Activated CD4-positive, alpha-beta T cell treated with anti-CD3 and anti-CD28 coated beads, Interleukin-2, amount 50 U/mL, for 16 hours (primary cell): ENCODE measurements at places on chromosomes 5 and 9.
A peak's percentile ranks its signal among the peaks of the same experiment; 100 is the strongest.

DNA sequence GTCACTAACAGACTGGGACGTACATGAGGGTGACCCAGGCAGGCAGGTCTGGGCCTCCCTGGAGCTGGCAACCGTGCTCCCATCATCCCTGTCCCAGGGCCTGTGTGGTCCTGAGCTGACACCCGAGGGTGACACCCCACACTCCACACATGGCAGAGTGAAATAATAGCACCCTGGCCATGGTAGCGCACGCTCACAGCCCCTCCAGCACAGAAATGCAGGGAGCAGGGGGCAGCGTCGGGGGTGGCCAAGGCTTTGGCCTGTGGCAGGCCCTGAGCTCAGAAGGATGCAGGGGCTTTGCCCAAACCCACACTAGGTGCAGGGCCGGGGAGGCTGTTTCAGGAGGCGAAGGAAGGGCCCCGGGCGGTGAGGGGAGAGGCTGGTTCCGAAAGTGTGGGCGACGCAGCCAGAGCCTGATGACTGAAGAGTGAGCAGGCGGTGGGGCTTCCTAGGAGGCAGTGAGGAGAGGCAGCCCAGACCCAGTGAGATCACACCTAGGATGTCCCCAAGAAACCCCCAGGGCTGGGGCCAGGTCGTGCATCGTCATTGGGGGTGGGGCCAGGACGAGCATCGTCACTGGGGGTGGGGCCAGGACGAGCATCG lies 12.9 kb downstream of the OR2V2 start:
- peak; percentile 49 for DNase-seq

DNA sequence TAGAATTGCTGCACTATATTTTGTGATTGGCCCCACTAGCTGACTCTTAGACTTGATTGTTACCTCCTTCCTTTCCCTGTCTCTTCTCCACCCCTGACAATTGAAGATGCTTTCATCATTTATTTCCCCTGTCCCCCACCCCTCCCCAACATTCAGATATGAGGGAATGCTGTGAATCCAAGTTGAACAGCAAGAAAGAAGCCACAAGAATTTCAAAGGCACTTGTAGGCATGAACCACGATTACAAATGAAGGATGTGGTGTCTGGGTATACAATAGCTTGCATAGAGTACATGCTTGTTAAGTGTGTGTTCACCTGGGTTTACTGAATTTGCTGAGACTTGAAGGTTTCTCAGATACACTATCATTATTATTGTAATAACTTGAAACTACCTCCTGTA lies 78.3 kb upstream of the TRIO start:
- DNase-seq, result no peak

DNA sequence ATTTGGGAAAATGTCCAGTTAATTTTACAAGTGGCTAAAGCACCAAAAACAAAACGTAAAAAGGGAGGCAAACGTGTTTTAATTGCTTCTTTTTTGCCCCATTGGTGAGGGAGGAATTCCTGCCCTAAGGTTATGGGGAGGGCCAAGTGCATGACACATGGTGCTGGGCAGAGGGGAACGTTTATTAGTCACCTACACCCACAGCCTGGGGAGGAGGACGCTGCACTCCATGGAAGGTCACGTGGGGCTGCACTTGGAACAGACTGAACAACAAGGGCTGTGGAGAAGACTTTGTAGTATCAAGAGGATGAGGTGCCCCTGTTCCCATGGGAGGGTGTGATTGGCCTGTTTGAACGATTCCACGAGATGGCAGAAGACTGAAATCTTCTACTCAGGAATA lies 13.7 kb upstream of the ADAMTS16 start:
- DNase-seq, result no peak

- peak; percentile 20 for DNase-seq
Observed at GRCh38 chr9:2621722-2622460, at the start of gene VLDLR. Gene VLDLR (plus strand): TSS chr9:2621787. CDS start chr9:2622190, 403 bp downstream.

- DNase-seq, result no peak
Observed at GRCh38 chr5:59471463-59471862, 422.1 kb downstream of the PDE4D start.

- DNase-seq, result no peak
Observed at GRCh38 chr9:8027351-8027750, 227.8 kb upstream of the DMAC1 start.

DNA sequence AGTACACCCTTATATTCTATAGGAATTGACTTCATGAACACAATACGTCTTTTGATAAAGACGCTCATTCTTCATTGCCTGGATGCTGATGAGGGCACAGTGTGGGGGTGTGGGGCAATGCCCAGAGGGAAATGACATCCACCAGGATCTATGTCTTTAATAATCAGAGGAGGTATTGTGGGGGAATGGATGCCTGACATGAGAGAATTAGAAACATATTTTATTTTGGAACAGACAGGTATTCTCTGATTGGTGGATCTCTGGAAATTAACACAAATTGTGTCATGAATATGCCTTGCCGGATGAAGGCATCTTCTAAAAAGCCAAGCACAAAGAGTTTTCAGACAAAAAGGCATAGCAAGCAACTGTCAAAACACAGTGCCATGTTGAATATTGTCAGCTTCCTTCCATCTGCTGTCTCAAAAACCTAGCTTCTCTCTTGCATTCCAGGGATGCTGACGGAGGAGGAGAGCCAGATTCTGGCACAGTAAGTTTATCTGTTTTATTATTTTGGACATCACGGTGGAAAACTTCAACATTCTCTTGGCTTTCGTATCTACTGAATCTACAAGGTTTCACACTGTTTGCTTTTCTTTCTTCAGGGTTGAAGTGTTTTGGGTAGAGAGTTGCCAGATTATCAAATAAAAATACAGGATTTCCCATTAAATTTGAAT lies 3.9 kb upstream of the C5orf58 start:
- no peak for DNase-seq

GRCh38 chr5:142931896-142932686 lies 161.9 kb downstream of the ARHGAP26 start:
- no peak for DNase-seq

GRCh38 chr5:10031817-10032216 lies 217.9 kb downstream of the ATPSCKMT start:
- DNase-seq, result no peak

DNA sequence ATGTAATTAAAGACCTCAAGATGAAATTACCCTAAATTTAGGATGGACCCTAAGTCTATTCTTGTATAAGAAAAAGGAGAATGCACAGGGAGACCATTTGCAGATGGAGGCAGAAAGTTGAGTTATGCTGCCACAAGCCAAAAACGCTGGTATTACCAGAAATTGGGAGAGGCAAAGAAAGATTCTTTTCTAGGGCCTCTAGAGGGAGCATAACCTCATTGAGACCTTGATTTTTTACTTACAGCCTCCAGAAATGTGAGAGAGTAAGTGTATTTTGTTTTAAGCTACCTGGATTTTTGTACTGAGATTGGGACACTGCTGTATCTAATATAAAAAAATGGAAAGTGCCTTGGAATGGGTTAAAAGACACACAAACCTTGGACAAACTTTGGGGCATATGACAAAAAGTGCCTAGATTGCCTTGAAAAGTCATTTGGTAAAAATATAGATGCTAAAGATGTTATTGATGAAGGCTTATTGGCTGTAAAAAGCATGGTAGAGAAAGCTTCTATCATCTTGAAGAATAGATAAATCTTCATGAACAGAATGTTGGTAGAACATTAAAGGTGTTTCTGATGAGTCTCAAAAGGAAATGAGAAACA lies 174.7 kb upstream of the PRDM9 start:
- DNase-seq, result no peak

GRCh38 chr9:16633794-16634193 lies 236.7 kb downstream of the BNC2 start:
- DNase-seq, result no peak

GRCh38 chr5:142846406-142846805 lies 76.2 kb downstream of the ARHGAP26 start:
- DNase-seq, result no peak
